Stimulated activated naive CD8-positive, alpha-beta T cell treated with anti-CD3 and anti-CD28 coated beads, Interleukin-15, Interleukin-2, amounts not matched to agents 100 U/mL and 50 U/mL, for 24 hours (primary cell): ENCODE measurements at places on chromosomes 11 and 22.

DNA sequence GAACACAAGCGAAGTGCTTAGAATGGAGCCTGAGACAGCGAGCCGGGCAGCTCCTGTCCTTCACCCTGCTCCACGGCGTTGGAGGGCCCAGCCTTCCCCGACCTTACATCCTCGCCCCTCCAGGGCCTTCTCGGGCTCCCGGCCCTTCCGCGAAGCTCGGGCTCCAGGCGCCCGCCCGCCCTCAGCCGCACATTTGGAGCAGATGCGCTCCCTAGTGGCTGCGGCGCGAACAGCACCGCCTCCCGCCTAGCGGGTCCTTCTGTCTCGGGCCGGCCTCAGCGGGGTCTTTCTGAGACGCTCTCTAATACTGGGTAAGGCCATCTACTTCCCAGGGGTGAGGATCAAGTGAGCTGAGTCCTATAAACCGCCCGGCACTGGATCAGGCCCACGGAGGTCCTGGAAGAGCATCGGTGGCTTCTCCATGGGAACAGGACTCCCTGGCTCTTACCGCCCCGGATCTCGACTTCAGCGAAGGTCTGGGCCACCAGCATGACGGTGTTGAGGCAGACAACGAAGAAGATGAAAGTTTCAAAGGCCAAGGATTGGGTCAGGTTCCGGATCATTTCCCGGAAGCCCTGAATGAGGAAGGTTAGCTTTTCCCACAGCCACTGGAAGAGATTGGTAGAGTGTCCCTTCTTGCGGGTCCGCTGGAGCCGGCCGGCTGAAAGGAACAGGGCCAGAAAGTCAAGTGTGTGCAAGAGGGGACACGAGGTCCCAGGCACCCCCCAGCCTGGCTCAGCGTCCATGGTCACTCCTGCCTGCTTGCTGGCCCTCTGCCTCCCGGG lies 3.7 kb downstream of the CATSPER1 start:
- DNase-seq, result peak; percentile 90

DNA sequence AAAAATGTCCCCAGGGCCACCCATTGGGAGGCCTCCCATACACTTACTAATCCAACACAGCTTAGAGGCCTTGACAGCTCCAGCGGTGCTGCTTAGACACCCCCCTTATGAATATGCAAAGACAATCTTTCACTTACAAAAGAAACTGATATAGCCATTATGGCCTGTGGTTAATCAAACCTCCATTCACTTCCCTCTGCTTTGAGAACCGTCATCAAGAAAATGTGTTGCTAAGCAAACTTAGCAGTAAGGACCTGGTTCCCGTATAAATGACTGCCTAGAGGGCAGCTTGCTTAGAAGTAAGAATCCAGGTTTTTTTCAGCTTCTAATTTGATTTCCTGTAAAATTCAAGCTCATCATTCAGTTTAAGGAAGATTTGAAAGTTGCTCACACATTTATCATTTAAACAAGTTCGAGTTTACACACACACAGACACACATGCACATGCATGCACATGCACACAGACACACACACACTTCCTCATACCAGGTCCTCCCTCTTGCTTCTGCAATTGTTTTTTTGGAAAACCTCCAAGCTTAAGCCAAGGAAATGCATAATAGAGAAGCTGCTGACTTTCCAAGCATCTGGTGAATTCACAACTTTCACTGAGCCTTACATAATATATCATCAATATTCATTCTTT lies 137.7 kb upstream of the BLID start:
- no peak for DNase-seq

- no peak for DNase-seq
These were observed 28.8 kb downstream of the WNT7B start for GRCh38 chr22:45948081-45948648.

- DNase-seq, result no peak
These were observed 31.8 kb downstream of the DLG2 start for GRCh38 chr11:85595285-85595884.

GRCh38 chr11:118343248-118343647 lies 743 bp upstream of the CD3D start:
- DNase-seq, result no peak

GRCh38 chr11:74418509-74418895 lies 20.3 kb upstream of the PGM2L1 start:
- no peak for DNase-seq

- DNase-seq, result no peak
These were observed 93.2 kb downstream of the RELT start for GRCh38 chr11:73469401-73469800.

- peak; percentile 77 for DNase-seq
These were observed 106.8 kb downstream of the ABTB2 start for GRCh38 chr11:34250732-34251588.

GRCh38 chr11:102833731-102834130 lies 9.7 kb downstream of the MMP3 start:
- no peak for DNase-seq

DNA sequence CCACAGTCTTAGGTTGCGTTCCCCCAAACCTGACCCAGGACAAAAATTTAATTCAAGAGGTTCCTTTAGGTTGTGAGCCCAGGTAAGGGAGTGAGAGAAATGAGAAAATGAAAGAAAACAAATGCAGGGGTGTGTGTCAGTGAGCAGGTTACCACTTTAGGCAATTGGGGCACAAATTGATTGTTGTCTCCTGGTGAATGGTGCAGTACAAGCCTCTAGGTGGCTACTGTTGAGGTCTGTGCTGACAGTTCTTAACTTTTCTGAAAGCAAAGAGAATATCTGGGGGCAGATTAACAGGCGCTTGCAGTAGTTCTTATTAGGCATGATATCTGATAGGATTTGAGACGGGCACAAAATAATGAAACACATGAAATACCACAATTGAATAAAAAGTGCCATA lies 894.6 kb downstream of the FAM181B start:
- DNase-seq, result no peak

DNA sequence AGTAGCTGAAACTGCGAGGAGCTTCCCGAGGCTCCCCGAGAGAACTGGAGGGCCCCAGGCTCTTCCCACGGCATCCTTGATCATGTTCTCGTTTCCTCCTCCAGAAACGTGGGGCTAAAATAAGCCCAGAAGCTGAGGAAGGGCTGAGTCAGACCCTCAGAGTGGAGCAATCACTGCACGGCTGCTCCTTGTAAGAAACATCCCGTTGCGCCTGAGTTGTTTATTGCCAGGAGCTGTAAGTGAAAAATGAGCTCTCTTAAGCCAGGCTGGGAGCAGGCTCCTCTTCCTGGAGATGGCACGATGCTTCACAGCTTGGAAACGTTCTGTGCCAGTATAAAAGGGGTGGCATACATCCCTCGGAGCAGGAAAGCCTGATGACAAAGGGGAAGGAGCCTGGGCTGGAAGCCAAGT lies 47.3 kb upstream of the SYN3 start:
- no peak for DNase-seq

GRCh38 chr11:126391970-126392632 lies 36.6 kb downstream of the ST3GAL4 start:
- no peak for DNase-seq

GRCh38 chr11:65806979-65807378 lies 20.1 kb downstream of the OVOL1 start:
- DNase-seq, result no peak

DNA sequence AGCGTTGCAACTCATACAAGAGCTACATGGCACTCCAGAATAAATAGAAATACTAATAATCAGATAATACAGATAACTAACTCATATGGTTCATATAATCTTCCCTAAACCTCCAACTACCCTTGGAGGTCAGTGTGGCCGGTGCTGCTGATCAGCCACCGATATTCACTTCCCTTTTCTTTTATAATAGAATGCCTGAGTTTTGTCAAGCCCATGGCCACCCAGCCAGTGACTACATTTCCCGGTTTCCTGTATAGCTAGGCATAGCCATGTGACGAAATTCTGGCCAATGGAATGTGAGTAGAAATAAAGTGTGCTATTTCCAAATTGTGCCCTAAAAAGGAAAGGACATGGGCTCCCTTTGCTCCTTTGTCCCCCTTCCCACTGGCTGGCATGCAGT lies 5.9 kb upstream of the CAT start:
- no peak for DNase-seq

GRCh38 chr22:44026630-44027511 lies 2.8 kb downstream of the PARVB start:
- DNase-seq, result peak; percentile 81

DNA sequence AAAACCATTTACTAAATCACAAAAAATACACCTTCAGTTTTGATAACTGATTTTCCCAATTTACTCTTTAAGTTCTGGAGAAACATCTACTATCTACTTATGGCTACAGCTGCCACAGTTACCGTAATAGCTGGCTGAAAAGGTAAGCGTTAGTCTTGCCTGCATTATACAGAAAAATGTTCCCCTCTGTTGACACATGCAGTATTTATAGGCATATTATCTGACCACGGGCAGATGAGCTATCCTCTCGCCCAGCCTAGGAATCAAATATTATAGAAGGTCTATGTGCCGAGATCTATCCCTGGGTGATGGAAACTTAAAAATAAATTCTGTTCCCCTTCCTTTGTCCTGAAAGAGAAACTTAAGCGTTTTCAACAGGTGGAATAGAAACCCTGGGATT lies 283.8 kb downstream of the CADM1 start:
- no peak for DNase-seq

GRCh38 chr11:2934611-2935239 lies 5.5 kb upstream of the PHLDA2 start:
- no peak for DNase-seq
